ENCODE measurements at places on chromosomes 3 and 15.

GRCh38 chr3:61913701-61914100 lies 352.3 kb downstream of the PTPRG start:
- no peak for DNase-seq

DNA sequence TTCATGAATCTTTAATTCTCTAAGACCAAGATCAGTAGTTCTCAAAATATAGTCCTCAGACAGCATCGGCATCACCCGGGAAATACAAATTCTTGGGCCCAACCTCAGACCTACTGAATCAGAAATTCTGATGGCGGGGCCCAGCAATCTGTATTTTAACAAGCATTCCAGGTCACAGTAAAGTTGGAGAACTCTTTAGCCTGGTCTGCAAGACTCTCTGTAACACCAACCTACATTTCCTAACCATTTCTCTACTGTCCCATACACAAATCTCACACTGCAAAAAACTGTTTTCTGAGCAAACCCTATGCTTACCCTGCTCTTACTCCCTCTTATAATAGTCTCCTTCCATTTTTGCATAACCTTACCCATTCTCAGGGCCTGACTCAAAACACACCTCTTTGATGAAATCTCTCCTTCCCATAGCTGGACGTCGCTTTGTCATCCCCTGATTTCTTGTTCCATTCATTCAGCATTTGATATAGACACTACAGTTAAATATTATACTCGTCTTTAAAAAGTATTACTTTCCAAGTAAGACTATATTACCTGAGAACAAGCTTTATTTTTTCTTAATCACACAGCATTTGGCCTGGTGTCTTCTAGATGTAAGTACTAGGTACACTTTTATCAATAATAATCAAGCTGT lies 83.3 kb upstream of the MYO5C start:
- DNase-seq: no peak

- no peak for DNase-seq
Measured at GRCh38 chr15:39582977-39583595, 2.2 kb downstream of the THBS1 start.

DNA sequence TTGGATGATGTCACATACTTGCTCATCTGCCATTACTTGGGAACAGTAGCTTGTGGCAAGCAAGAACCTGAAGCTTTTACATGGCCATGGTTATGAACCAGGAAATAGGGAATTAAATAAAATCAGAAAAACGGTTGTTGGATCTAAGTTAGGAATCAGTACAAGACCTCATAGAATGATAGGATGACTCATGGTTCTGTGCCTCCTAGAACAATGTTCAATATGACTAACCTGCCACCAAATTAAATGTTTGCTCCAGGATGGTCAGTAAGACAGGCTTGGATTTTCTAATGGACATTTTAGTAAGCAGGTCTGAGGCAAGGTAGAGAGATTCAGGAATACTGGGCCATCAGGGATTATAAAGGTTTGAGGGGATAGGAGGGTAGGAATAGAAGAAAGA lies 218.9 kb downstream of the PLOD2 start:
- no peak for DNase-seq

- DNase-seq: no peak
Measured at GRCh38 chr3:130950641-130951040, 56.8 kb downstream of the ATP2C1 start.

DNA sequence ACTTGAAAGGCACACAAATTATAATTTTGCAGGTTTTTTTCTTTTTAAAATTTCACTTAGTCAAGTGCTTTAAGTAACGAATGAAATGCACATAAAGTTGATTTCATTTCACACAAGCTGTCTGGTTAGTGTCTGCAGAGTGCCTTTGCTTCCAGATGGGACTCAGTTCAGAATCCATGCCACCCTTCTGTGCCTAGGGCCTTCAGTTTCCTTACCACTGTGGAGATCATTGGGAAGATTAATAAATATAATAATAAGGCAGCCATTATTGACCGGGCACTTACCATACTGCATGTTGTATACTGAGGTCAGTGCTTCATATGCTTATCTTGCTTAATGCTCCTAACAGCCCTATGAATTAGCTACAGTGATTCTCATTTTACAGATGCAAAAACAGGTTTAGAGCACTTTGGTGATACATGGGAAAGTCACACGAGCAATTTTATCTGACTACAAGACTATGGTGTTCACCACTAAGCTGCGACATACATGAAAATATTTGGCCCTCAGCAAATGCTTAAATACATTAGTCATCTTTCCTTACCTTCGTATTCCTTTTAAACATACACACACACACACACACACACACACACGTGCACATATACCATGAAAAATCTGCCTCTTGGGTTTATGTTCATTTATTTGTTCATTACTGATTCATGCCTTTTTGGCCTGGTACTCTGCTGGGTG lies 3.1 kb downstream of the NMNAT3 start:
- DNase-seq: no peak

GRCh38 chr3:161406594-161407555 lies 35.6 kb upstream of the SPTSSB start:
- no peak for DNase-seq

GRCh38 chr3:177476495-177476894 lies 279.2 kb upstream of the TBL1XR1 start:
- no peak for DNase-seq

DNA sequence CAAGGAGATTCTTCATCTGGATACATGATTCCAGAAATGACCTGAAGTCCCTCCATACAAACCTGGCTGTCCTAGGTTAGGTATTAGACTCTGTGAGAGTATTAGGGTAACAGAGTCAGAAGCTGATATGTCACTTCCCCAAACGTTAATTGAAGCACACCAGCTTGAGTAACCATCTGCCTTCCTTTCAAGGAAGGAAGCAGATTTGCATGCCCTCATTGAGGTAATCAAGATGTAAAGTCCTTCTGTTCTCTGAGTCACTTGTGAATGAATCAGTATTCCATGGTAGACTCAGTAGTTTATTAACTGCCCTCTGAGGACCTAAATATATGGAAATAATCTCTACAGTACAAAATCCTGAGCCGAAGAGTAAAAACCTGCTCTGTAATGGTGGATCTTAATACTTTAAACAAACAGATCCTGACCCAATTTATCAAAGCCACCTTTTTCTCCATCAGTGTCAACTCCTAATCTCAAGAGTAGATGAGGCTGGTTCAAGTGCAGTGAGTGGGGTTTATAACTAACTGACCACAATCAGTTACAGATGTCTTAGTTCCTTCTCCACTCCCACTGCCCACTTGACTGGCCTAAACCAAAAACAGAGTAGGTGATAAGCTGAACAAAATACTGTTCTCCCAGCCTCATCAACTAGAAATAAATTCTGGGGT lies 246.2 kb upstream of the CHRM5 start:
- DNase-seq: no peak

DNA sequence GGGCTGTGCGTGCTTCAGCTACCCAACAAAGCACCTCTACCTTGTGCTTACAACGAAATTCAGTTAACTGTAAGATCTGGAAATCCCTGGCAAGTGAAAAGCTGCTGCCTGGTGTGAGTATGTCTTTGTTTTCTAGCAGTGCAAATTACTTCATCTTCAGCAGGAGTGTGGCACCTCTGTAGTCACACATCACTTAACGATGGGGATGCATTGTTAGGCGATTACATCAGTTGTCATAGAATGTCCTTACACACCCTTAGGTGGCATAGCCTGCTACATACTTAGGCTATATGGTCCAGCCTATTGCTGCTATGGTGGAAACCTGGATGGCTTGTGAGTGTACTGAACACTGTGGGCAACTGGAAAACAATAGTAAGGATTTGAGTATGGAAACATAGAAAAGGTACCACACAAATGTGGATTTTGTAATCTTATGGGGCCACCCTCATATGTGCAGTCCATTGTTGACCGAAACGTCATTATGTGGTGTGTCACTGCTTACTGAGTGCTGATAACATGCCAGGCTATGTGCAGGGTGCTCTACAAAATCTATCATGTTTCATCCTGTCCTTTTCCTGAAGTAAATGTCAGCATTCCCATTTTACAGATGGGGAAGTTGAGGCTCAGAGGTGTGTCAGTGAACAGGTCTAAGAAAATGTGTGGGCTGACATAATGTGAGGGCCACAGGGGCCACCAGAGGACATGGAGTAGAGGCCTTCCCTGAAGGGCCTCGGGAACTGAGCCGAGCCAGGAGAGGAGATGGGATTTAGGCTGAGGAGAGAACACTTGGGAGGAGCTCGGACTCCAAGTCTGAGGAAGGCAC lies 173.5 kb downstream of the VGLL4 start:
- no peak for DNase-seq

GRCh38 chr3:50639055-50639494 lies 22.1 kb downstream of the MAPKAPK3 start:
- no peak for DNase-seq

GRCh38 chr15:79965846-79966630 lies 5.0 kb downstream of the BCL2A1 start:
- DNase-seq: no peak

GRCh38 chr3:135887220-135887619 lies 78.3 kb upstream of the PPP2R3A start:
- no peak for DNase-seq

GRCh38 chr15:50053055-50053856 lies 65.8 kb downstream of the ATP8B4 start:
- DNase-seq: no peak

DNA sequence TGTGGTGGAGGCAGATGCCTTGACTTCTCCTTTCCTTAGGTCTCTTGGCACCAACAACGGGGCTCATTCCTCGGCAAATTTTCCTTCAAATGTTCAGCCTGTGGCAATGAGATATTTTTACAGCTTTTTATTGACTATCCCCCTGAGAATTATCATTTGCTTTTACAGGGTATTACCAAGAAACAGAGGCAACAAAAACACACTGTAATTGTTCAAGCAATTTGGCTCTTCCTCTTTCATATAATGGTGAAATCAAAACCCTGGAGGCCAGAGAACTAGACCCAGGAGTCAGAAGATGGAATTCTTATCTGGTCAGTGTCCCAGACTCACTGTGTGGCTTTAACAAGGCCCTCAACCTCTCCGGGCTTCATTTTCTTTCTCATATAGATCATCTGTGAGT lies 40.1 kb downstream of the TRIM42 start:
- no peak for DNase-seq

DNA sequence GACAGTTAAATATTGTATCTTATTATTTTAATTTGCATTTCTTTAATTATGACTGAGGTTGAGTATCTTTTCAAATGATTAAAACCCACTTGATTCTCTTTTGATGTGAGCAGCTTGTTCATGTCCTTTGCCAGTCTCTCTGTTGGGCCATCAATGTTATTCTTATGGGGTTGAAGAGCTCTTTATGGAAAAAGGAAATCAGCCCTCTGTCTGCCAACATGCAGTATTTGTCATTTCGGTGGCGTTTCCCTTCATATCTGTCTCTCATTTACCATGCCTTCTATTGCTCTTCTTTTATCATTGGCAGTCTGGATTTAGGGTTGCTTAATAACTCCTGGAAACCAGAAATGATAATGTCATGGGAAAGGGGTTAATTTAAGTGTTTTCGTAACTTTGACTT lies 340.7 kb upstream of the DNAJC19 start:
- DNase-seq: no peak

DNA sequence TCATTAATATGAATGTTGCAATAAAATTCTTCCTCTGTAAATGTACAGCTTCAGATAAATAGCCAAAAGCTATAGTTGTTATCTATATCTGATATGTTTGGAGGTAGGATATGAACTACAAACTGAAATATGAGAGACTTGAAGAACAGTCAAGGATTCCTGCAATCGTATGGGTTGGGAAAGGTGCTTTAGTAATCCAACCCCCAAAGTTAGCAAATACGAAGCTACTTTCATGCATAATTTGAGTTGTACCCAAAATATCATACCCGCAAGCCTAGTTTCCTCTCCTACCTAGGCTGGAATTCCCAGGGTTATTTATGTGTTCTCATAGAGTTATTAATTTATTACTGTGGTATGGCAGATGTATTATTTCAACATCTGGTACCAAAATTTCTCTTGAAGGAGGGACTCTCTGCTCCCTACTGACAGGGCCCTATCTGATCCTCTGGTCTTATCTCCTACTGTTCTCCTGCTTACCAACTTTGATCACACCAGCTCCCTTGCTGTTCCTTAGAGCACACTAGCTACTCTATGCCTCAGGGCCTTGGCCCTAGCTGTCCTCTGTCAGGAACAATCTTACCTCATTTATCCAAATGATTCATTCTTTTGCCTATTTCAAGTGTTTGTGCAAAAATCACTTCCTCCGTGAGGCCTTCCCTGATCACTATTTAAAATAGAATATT lies 140.4 kb upstream of the CCDC54 start:
- DNase-seq: no peak

DNA sequence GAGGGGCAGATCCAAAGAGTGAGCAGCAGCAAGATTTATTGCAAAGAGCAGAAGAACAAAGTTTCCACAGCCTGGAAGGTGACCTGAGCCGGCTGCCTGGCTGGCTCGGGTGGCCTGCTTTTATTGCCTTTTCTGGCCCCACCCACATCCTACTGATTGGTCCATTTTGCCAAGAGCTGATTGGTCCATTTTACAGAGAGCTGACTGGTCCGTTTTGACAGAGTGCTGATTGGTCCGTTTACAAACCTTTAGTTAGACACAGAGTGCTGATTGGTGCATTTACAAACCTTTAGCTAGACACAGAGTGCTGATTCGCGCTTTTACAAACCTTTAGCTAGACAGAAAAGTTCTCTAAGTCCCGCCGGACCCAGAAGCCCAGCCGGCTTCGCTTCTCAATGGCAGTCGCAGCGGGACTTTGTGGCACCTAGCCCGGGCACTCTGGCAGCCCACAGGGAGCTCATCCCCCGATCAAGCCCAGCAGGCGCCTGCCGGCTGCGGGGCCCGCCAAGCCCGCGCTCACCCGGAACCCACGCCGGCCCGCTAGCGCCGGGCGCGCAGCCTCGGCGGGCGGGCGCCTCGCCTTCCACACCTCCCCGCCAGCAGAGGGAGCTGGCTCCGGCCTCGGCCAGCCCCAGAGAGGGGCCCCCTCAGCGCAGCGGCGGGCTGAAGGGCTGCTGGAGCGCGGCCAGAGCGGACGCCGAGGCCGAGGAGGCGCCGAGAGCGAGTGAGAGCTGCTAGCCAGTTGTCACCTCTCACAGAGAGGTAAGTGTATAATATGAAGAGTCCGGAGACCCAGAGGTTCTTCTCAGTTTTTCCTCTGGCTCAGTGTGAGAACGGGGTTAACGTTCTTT lies 339.2 kb downstream of the CHL1 start:
- DNase-seq: no peak

- no peak for DNase-seq
Measured at GRCh38 chr15:61974118-61974517, 86.1 kb downstream of the VPS13C start.

DNA sequence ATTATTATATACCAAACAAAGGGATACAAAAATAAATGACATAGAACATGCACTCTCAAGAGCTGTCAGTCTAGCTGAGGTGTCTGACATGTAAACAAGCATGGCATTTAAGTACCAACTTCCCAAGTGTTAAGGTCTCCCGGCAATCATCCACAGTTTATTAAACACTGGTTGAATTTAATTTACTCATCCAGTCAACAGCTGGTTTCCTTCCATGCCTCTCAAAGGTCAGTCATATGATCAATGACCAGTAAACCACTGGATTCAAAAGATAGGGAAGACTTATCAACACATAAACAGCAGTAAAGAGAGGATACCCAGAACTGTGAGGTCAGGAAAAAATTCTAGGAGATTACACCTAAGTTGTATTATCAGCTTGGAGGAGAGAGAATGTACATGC lies 80.4 kb downstream of the ADAM10 start:
- DNase-seq: no peak

Data from thoracic aorta (tissue), 2 donors.